M059J (cell line): ENCODE measurements at places on chromosomes 3 and 15.

DNA sequence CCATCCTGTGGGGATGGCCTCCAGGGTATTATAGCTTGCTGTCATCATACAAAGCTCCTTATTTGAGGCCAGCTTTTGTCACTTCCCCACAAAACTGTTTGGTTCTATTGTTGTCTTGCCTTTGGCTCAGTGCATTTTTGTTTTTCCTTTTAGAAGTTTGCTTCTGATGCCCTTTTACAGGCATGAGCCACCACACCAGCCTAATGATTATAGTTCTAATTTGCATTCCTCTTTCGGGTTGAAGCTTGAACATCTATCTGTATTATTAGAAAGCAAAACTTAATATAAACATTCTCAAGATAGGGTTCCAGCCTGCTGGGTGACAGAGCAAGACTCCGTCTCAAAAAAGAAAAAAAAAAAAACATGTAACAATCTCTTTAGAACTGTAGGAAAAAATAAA lies 39.8 kb downstream of the SMARCC1 start:
- DNase-seq: no peak

GRCh38 chr3:144362126-144362525 lies 390.5 kb downstream of the DIPK2A start:
- DNase-seq: peak; percentile 3

GRCh38 chr3:72999951-73000350 lies 3.3 kb downstream of the PPP4R2 start:
- DNase-seq: no peak

GRCh38 chr3:31917303-31918005 lies 63.6 kb downstream of the OSBPL10 start:
- DNase-seq: no peak

DNA sequence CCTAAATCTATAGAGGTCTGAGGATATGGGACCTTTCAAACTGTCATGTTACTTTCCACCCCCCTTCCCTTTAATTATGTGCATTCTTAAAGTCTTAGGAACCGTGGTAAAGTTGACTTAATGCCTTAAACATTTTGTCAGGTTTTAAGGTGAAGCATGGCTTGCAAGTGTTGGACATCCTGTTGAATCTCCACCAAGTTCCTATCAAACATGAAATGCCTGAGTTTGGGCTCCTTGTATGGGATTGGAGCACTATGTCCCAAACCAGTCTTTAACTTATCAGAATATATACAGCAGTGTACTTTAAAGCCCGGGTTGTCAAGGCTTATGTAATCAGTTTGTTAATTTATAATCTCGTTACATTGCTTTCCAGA lies 1.1 kb downstream of the SNRK start:
- no peak for DNase-seq

- DNase-seq: no peak
Observed at GRCh38 chr3:12286927-12287726, 1.7 kb upstream of the PPARG start.

- no peak for DNase-seq
Observed at GRCh38 chr3:158109295-158109803, 540 bp upstream of the RSRC1 start.

- DNase-seq: no peak
Observed at GRCh38 chr15:51234176-51234927, 104.0 kb downstream of the CYP19A1 start.

- no peak for DNase-seq
Observed at GRCh38 chr15:26771578-26772153, 1.2 kb downstream of the GABRB3 start.

GRCh38 chr15:67750371-67750770 lies 74.9 kb upstream of the SKOR1 start:
- no peak for DNase-seq

DNA sequence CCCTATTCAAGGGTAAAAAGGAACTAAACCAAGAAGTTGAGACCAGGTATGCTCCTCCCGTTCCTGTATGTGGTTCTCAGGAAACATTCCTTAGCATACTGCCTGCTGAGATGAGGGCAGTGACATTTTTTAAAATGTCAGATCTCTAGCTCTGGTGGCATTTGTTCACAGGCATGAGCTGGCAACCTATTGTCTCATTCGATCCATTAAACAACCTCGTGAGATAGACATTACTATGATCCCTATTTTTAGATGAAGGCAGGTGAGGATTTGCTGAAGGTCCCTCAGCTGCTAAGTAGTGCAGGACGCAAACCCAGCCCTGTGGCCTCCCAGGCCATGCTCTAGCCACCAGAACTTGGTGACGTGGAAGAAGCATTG lies 74.9 kb downstream of the SIDT1 start:
- no peak for DNase-seq

DNA sequence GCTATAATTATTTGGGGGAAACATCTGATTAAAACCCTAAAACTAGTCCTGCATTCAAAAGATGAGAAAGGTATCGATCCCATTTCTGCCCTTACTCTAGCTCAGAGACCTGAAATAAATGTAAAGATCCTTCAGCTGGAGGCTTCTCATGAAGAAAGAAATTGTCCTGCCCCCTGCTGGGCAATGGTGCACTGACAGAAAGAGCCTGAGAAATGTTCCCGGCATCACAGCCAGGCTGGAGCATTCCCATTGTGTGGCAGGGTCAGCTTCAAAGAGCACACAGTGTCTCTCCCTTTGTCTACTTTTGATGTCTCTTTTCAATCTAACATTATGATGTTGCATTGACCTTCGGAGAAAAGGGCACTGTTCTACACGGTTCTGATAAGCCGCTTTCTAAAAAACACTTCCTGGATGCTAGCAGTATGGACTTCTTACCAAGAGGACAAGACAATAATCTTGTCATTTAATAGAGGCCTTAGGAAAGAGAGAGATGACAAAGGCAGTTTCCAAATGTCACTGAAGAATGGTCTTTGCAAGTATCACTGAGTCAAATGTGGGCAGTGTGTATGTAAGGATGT lies 287.5 kb downstream of the MAGI1 start:
- DNase-seq: peak; percentile 5

- DNase-seq: peak; percentile 89
Observed at GRCh38 chr3:111610189-111610588, 15.0 kb upstream of the ZBED2 start.

DNA sequence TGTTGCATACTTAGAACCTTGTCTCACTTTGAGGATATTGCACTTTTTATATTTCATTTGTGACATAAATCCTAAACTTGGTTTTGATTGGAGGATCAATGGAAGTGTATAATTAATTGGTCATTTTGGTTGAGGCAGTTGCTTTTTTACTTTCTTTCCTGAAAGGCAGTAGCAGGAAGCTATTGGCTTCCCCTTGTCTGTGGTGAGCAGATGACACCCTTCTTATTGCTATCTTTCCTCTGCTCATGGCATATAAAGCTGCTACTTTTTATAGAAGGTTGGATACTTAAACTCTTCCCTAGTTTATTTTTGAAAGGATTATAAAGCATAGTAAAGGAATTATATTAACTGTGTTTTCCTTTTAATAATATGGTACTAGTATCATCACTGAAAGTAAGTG lies 28.6 kb downstream of the FAM98B start:
- no peak for DNase-seq

DNA sequence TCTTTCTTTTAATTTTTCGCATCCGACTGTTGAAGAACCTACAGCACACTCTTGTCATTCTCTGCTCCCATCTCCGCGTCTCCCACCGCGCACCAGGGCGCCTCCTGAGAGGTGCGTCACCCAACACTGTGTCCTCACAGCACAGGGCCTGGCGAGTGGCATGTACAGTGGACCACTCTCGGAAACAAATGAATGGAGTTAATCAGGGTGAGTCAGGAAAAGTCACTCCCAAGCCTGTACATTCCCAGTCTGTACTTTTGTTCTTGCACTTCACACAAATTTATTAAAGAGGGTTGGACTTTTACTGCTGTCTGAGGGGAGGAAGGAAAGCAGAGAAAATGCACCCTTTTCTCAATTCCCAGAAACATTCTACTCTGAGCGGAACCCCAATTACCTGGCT lies 625 bp downstream of the COL6A6 start:
- no peak for DNase-seq

DNA sequence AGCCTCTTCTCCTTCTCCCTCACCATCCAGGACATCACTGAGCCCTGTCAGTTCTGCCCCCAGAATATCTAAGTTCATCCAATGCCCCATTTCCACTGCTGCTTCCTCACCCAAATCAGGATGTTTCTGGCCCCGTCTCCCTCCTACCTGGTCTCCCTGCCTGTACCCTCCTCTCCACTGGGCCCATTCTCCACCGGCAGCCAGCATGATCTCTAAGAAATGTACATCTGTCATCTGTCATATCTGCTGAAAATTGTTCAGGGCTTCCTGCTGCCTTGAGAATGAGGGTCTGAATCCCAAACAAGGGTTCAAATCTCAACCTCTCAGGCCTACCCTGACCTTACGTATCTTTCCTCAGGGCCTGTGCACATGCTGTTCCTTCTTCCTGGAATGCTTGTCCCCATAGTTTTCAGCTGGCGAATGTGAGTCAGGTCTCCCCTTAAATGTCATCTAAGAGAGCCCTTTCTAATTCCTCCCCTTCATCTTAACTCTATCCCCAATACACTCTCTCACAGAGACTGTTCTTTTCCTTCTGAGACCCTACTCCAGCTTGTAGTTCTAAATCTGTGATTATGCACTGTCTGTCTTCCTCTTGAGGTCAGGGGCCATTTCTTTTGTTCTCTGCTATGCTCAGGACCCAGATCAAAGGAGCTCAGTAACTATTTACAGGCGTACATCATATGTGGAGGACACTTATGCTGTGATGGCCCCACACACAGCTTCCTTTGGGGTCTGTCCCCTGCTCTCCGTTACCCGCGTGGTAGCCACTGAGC lies 40.8 kb downstream of the SMAD3 start:
- DNase-seq: no peak

DNA sequence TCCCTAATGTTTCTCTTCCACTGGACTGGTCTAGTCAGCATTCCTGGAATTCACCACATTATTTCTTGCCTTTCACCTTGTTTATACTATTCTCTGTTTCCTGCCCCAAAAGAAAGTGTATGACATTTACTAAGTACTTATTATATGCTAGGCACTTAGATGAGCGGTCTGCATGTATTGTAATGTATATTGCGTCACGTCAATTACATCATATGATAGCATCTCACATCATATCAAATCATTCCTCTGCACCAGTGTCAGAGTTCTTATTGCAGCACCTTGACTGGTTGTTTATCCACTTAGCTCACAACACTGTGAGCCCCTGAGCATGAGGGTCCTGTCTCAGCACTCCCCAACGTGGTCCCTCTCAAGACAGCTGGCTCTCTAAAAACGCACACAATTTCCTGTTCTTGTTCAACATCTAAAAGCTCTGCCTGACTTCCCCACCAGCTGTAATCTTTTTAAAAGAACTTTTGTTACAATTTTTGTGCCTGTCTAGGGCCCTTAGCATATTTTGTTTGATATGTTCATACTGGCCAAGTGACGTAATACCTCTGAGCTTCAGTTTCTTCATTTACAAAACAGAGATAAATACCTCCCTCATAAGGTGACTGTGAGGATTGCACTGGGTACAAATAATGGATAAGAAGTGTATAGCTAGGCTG lies 58.8 kb downstream of the ARHGAP31 start:
- peak; percentile 44 for DNase-seq

- DNase-seq: no peak
Observed at GRCh38 chr15:66591322-66591862, 25.6 kb upstream of the LCTL start.

DNA sequence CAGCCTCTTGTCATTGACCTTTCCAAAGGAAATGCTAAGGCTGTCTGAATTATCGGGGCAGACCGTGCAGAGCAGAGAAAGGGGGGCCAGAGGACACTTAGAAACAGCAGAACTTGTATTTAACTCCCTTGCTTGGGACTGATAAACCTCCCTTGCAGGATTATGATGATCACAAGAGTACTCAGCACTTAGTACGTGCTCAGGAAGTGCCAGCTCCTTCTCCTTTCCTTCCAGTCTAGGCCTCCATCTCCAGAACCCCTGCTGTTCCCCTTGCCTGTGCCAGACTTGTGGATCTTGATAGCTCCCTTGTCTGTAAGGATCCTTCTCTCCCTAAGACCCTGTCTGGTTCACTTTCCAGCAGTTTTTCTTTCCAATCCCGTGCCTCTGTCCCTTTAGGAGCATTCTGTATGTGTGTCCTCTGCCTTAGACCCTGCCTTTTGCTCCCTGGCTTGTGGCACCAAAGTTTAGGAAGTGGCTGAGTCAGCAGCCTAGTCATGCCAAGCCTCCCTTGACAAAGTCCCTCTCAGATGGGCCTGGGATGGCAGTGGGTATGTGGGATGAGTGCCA lies 747 bp downstream of the SORD start:
- DNase-seq: peak; percentile 31

GRCh38 chr3:63096248-63097058 lies 181.7 kb upstream of the SYNPR start:
- DNase-seq: no peak

GRCh38 chr3:54339608-54340007 lies 217.3 kb downstream of the CACNA2D3 start:
- no peak for DNase-seq

GRCh38 chr3:132317229-132317948 lies at the start of gene ACP3:
Gene ACP3 (plus strand): TSS chr3:132317407. CDS start chr3:132317457, 50 bp downstream.
- peak; percentile 62 for DNase-seq

GRCh38 chr3:58357402-58357801 lies 24.7 kb downstream of the PXK start:
- DNase-seq: no peak

DNA sequence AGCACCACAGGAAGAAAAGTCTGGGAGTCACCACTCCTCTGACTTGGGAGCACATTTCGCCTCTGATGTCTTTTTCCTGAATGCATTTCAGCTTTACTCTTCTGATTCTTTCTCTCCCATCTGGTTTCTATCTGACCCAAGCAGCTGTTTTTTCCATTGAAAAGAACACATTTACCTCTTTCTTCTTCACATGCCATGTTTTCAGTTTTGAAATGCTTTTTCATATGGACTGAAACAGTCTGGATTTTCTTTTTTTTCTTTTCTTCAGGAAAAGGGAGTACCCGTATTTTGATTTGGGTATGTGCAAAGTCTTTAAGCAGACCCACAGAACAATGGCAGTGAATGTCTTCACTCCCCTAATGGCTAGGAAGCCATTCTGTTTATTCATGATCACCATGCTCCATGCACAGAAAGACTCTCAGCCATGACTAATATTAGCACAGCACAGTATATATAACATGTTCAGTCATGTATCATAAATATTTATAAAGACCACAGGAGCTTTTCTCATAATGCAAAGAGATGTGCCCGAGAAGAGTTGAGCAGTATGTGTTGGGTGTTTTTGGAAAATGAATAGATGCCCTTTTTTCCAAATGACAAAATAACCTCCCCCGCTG lies 82.7 kb upstream of the LRIG1 start:
- DNase-seq: no peak

- peak; percentile 98 for DNase-seq
Observed at GRCh38 chr3:141360888-141361598, 7.3 kb upstream of the ZBTB38 start.

- DNase-seq: peak; percentile 13
Observed at GRCh38 chr3:45655906-45656305, 33.3 kb upstream of the SACM1L start.

- DNase-seq: no peak
Observed at GRCh38 chr3:63207066-63207590, 71.0 kb upstream of the SYNPR start.

- peak; percentile 93 for DNase-seq
Observed at GRCh38 chr3:161069511-161070251, 35.5 kb downstream of the B3GALNT1 start.

DNA sequence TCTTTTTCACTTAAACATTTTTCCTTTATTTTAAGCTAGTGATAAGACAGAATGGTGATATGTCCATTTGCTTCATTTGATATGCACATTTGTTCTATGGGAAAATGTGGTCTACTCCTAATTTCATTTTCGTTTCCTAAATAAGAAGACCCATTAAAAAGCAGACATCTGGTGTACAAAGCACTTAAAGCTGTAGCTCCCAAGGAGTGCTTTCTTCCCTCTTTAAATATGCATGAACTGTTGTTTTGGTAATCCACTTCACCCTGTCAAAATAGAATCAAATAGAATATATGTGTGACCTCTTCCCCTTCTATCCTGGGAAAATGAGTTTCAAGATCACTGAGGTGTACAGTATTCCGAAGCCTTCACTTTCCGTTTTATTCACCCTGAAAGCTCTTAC lies 182.8 kb downstream of the ROBO2 start:
- no peak for DNase-seq
